Cardiac muscle cell (in vitro differentiated cells and primary cell): ENCODE measurements at places on chromosomes 13 and 19.

- DNase-seq, result no peak
Measured at GRCh38 chr13:45105895-45106294, 14.4 kb upstream of the GTF2F2 start.

GRCh38 chr13:42561752-42562467 is 12.0 kb upstream of the TNFSF11 start:
- DNase-seq, result no peak

DNA sequence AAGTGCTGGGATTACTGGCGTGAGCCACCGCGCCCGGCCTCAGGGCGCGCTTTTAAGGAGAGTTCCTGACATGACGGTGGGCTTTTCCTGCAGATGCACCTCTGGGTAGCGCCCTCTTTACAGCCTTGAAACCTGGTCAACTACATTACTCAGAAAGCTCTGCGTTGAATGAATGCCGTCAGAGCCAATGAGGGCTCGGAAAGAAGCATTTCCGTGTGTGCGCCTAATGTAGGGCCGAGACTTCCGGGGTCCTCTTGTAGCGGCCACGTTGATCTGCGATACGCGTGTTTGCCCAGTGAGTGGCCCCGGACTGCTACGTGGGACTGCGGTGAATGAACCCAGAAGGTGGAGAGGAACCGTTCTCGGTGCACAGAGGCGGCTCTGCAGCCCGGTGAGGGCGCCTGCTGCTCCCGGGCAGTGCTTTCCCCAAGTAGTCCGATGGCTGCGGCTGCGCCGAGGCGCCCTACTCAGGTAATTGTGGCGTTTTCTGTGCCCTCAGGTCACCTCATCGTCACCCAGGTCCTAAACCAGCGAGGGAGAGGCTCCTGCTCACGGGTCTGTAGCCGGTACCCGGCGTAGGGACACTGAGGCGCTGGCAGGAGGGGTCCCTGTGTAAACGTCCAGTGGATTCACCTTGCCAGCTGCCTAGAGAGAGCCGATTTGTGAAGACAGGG is 4.9 kb upstream of the ZNF552 start:
- DNase-seq, result peak; percentile 94

DNA sequence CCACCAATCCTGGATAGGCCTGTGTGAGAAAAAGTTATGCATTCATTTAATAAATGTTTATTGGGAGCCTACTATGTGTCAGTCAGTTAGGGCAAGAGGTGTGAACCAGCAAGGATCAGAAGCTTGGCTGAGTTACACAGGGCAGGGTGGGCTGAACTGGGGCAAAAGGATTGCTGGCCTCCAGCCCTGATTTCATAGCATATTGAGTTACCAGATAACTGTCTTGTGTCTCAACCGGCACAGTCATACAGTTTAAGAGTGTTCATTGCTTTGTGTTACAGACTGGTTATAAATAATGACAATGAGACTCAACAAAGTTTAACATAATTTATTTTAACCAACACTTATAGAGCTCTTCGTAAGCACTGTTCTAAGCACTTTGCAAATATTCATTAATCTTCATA is 253.8 kb downstream of the DLEU7 start:
- no peak for DNase-seq

- DNase-seq, result no peak
Measured at GRCh38 chr13:91405240-91405639, 6.8 kb downstream of the GPC5 start.
